ENCODE measurements at places on chromosomes 2 and 18.

- DNase-seq: no peak
Measured at GRCh38 chr2:156435718-156436496, at the start of gene GPD2. Gene GPD2, plus strand, starts transcription at chr2:156436379. Its CDS starts 39,727 bp downstream, at chr2:156476106.

- no peak for DNase-seq
Measured at GRCh38 chr2:182642328-182642727, 73.7 kb upstream of the DNAJC10 start.

DNA sequence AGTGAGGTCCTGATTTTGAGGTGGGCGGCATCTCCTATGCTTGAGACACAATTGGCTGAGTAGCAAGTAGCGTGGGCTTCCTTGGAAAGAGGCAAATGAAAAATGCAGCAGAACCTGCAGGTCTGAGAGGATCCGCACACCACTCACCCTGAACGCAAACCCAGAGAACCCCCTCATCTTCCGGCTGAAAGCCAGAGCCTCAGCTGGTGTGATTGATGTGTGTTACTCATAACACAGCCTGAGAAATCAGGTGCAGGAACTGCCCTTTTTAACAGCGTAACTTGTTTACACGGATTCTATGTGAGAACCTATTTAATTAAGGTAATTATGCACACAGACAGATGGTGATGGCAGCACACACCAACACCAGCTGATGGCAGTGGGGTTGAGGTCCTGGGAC, 123.4 kb downstream of the MRO start:
- DNase-seq: no peak

GRCh38 chr2:61266632-61267505, 104.9 kb downstream of the C2orf74 start:
- DNase-seq: no peak

DNA sequence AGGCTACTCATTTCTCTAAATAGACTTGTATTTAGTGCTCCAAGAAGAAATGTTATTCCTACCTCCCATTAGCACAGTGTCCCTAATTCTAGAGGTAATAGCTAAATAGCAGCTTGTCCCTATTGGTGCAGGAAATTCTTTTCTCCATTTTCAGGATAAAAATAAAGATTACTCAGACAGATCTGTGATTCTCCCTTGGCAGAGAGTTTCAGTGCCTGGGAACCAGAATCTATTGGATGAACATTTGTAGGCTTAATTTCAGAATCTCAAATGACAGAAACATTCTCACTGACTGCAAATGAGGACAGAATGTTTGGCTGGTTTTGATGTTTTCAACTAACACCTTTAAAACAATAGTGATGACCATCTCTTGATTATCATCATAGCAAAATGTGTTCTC, 33.3 kb upstream of the LGALSL start:
- DNase-seq: no peak

DNA sequence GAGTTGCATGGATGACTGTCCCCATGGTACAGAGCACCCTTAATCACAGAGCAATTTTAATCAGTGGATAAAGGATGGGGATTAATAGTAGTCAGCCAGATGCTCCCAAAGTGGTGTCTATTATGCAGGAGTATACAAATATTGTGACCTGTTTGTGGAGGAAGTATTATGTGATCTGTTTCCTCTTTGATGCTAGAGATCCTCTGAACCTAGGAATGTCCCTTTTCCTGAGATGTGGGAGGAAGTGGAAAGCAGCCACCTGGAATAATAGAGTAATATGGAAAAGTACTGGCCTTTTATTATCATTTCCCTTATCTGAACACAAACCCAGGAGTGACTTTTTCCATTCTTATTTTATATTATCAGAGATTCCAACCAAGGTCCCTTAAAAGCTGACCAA, 94.2 kb upstream of the EFEMP1 start:
- DNase-seq: no peak

- DNase-seq: no peak
Measured at GRCh38 chr2:216183462-216183861, 74.3 kb downstream of the XRCC5 start.

GRCh38 chr18:40907842-40908241, 1047.2 kb upstream of the PIK3C3 start:
- no peak for DNase-seq

GRCh38 chr2:207044379-207045362, 105.4 kb downstream of the CPO start:
- no peak for DNase-seq

DNA sequence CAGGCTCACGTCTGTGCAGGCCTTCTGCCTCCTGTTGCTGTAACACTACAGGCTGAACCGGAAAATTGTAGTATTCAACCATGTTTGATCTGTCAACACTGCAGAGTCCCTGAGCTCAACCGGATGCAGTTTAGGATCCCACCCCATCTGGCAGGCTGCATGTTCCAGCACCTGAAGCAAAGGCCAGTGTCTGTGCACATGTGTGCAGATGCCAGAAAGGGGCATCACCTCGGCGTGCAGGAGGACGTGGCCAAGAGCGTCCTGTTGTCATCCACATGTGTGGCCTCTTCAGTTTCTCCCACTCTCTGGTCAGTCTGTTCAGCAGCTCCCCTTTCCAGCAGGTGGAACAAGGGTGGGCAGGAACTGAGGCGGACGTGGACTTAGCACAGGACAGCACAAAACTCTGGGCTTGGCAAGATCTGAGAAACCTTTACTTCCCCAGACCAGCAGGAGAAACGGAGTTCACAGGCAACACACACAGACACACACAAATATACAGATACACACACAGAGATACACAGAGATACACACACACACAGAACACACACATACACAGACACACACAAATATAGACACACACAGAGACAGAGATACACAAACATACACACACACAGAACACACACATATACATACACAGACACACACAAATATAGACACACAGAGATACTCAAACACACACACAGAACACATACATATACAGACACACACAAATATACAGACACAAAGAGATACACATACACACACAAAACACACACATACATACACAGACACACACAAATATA, 111.3 kb downstream of the NDUFA10 start:
- no peak for DNase-seq

DNA sequence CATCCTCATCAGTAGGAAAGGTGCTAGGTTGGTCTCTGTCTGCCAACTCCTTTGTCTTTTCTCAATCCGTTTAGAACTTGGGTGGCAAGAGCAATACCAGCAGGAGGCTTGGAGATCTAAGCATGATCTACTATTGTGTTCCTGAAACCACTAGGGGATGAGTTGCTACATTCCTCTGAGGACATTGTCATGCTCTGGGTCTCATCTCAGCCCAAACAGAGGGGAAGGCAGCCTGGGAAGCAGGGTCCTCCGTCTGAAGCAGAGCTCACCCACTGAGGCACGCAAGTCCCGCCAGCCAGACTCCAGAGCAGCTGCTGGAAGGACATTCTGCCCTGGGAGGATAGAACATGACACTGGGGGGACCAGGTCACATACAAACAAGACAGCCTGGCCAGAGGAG, 162.9 kb downstream of the MTCL1 start:
- no peak for DNase-seq

DNA sequence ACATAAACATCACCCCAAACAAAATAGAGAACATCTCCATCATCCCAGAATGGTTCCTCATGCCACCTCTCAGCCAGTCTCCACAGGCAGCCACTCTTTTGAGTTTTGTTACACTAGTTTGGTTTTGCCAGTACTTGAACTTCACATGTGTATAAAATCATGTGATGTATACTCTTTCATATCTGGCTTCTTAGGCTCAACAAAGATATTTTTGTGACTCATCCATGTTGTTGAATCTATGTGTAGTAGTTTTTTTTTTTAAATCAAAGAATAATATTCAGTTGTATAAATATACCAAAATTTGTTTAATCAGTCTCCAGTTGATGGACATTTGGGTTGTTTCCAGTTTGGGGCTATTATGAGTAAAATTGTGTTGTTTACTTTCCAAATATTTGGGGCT, 75.9 kb downstream of the PMS1 start:
- DNase-seq: no peak

GRCh38 chr18:12862874-12863482, 21.1 kb downstream of the PTPN2 start:
- DNase-seq: no peak

GRCh38 chr2:206260188-206261012, 14.1 kb upstream of the ZDBF2 start:
- no peak for DNase-seq

- DNase-seq: no peak
Measured at GRCh38 chr2:118965737-118966136, 23.7 kb downstream of the MARCO start.

GRCh38 chr2:101887328-101887727, 104.4 kb upstream of the IL1R2 start:
- DNase-seq: no peak
